Ammon's horn (tissue), 1 donor: ENCODE measurements at places on chromosomes 16 and 17.

DNA sequence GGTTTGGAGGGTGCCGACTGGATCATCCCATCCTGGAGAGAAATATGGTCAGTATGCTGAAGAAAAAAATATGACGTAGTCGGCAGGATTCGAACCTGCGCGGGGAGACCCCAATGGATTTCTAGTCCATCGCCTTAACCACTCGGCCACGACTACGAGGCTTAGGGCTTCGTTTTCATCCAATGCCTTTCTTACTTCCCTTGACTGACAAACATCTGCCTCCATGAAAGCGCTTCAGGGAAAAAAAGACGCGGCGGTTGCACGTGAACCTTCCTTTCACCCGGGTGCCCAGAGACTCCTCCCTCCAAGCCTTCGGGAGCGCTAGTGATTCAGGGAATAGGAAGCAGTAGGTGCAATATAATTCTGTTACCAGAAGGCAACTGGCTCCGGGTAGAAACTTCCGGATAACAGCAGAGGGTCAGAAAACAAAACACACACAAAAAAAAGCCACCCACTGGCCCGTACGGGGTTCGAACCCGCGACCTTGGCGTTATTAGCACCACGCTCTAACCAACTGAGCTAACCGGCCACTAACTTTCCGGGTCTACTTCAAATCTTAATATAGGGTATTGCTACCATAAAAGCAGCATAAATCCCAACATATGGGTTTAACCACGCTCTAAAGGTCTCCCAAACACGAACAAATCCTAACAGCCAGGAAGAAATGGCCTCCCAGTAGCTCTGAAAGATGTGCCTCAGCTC lies 16.3 kb upstream of the AURKB start:
- DNase-seq = peak; percentile 87

DNA sequence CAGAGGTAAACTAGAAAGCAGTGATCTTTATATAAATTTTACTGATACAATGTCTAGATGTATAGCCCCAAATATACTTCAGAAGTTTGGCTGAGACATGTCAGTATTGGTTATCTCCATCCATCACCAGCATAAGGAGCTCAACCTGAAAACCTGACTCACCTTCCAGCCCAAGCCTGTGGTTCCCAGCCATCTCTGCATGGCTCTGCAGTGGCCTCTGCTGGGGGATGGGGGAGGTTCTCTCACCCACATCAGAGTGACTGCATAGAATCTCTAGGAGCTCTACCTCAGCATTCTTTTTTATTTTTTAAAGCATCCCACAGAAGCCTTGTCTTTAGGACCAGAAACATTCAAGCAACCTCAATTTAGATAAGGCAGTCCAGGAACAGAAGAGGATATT lies 27.3 kb downstream of the USP7 start:
- no peak for DNase-seq

DNA sequence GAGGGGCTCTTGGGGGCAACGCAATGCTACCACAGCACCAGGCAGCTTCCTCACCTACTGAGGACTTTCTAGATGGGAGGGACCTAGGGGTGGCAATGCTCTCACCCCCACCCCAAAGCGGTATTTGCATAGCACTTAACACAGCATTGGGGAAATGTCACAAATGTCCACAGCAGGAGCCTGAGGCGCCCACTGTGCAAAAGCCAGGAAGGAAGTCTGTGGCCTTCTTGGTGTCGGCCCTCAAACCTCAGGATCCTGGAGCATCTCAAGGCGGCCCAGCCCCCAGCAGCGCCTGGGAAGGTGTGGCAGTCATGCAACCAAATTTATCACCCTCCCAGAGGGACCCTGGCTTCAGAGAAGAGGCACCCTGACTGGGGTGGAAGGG lies 45.3 kb downstream of the WNT3 start:
- DNase-seq = no peak

DNA sequence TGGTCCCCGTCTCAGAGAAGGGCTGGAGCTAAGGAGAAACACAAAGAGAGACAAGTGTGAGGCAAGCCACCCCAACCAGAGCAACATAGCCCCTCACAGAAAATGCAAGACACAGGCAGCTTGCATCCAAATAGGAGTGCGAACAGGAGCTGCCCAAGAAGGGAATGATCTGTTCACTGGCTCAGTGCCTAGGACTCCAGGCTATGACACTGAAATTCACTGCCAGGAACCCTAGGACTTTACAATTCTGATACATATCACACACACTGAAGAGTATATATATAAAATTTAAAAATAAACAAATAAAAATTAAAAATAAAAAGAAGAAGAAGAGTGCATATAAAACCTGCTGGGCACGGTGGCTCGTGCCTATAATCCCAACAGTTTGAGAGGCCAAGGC lies 5.2 kb downstream of the ZNF23 start:
- no peak for DNase-seq

DNA sequence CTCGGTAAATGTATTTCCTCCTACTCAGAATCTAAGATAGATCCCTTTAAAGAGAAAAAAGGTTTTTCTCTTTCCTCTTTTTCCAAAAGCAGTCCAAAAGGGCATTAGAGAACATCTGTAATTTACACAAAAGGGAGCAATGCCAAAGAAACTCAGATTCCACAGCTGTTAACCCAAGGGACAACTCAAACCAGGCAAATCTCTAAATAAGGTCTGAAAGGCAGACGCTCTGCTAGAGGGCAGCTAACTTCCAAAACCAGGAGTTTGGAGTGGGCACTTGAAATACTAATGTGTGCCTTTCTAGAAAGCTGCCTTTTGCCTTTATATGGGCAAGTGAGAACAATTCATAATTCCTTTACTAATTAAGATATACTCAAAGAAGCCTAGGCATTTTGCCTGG lies 435.7 kb downstream of the ZFHX3 start:
- DNase-seq = no peak

DNA sequence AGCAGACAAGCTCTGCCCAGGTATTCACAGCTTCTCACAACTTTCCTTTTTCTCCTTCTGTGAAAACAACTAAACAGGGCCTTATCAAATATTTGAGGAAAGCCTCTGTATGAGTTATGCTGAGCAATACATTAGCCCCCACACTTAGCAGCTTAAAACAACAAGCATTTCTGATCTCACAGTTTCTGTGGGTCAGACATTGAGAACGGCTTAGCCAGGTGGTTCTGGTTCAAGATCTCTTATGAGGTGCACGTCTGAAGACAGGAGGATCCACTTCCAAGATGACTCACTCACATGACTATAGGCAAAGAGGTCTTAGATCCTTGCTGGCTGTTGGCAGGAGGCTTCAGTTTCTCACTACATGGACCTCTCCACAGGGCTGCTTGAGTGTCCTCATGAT lies 181.4 kb upstream of the WSCD1 start:
- DNase-seq = no peak
